ENCODE measurements at places on chromosomes 5 and 9.

DNA sequence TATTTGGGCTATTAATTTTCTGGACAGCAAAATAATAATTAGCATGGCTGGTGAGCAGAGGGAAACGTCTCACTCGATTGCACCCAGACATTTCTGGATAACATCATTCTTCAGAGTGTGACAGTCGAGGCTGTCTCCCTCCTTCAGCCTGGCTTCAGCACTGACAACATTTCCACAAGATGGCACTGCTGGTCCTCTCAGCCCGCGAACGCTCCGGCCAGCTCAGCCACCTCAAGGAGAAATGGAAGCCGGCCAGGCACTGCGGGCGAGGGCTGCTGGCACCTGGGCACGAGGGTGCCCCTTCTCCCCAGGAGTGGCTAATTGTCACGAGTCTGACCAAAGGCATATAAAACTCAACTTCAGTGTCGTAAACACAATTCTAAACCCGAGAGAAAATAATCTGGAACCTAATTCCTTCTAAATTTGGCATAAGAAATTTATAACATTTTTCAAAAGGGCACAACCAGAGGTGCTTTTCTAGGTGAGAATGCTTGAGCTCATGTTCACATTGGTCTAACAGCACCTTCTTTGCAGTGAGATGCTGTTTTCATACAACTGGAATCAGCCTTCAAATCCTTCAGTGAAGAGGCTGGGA, 65.9 kb downstream of the DAP start:
- DNase-seq = peak; percentile 83

DNA sequence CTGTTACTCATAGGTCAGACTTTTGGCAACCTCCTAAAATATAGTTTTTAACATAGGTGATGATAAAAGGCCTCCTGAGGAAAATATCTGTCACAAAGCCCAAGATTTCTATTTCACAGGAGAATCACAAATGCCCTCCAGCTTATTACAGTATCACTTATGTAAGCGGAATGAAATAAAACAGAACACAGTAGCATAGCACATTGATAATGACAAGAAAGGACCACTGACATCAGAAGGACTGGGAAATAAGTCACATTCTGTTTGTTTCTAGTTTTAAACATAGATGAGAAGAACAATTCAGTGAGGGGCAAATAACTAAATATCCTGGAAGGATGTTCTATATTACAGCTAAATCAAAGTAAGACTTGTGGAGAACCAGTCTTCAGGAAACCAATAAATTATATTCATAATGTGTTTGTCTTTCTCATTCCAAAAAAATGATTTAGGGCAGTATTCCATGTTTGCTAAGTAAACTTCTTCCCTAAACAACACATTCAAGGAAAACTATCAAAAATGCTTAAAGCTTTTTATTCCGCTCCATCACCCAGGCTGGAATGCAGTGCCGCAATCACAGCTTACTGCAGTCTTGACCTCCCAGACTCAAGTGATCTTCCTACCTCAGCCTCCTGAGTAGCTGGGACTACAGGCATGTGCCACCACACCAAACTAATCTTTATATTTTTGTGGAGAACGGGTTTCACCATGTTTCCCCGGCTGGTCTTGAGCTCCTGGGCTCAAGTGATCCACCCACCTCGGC, 20.8 kb upstream of the CTNNAL1 start:
- DNase-seq = no peak

GRCh38 chr5:52657247-52657645, 130.5 kb upstream of the ITGA1 start:
- no peak for DNase-seq

GRCh38 chr9:77023726-77024125, 4.3 kb downstream of the FOXB2 start:
- DNase-seq = no peak

- DNase-seq = peak; percentile 85
Observed at GRCh38 chr9:113992276-113992951, 85.7 kb downstream of the AMBP start.

DNA sequence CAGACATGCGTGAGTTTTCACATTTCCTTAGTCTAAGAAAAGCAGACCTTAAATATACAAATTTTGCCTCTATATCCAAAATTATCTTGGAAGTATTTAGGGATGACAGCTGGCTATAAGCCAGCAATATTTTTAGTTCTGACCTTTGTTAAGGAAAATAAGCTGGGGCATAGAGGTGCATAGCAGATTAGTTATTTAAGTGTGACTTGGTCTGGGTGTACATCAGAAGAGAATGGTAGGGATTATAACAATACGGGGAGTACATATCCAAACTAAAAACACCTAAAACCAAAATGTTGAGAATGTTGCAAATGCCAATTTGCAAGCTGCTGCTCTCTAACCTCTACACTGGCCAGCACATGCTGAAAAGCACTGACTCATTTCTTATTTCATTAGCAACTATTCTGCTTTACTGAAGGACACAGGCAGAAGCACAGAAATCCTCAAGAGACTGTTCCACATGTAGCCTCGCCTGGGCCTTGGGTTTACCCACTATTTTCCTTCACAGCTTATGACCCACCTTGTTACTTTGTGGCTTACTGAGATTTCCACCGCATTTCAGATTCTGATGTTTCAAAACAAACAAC, 22.3 kb downstream of the LEAP2 start:
- DNase-seq = no peak

GRCh38 chr5:138611678-138612218, 36.5 kb upstream of the HSPA9 start:
- DNase-seq = no peak

GRCh38 chr5:74052441-74053221, 426.6 kb downstream of the ARHGEF28 start:
- no peak for DNase-seq

DNA sequence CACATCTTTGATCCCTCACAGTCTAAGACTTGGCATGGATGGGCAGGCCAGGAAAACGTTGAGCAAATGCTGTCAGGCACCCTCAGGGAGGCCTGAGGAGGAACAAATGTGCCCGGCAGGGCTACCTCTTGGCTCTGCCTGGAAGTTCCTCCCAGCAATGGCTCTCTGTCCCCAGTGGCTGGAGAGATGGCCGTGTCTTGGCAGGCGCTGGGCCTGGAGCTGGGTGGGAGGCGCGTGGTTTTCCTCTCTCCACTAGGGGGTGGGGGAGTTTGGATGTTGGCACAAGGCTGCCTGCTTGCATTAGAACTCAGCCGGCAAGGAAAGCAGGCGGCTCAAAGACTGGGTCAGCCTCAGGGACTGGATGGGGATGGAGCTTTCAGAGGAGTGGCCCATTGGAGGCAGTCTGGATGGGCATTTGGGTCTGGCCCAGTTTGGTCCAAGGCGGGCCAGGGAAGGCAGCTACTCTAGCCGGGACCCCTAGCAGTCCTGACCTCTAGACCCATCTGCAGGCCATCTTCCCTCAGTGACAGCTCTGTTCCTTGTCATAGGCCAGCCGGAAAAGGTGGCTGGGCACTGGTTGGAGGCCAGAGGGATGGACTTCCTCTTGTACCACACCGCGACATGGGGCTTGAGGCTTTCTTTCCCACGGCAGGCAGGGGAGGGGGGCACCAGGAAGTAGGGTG, 68.2 kb upstream of the STC2 start:
- no peak for DNase-seq

GRCh38 chr5:36334315-36334714, 32.6 kb upstream of the RANBP3L start:
- no peak for DNase-seq

- no peak for DNase-seq
Observed at GRCh38 chr5:90709323-90710155, 150.9 kb downstream of the ADGRV1 start.

GRCh38 chr5:127870914-127871313, 167.7 kb downstream of the CCDC192 start:
- peak; percentile 86 for DNase-seq

GRCh38 chr9:32783168-32783891, at the start of gene TMEM215:
TSS of gene TMEM215 (plus strand) at chr9:32783540. CDS start at chr9:32784184, 644 bp downstream.
- no peak for DNase-seq

DNA sequence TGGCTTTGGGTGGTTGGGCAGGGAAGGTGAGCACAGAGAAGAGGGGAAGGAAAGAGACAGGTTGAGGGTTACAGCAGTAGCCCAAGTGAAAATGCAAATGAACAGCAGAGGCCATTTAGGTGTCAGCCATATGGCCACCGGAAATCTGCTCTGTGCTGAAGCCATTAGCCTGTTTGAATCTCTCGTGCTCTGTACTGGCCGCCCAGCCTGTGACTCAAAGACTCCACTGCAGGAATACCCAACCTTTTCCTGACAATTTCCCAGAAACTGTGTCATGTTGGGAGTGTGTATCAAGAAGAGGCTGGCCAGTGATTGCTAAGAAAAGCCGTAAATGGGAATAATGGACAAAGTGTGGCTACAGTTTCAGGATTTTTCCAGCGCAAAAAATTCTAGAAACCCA, 35.9 kb upstream of the RAI14 start:
- DNase-seq = no peak

GRCh38 chr9:95060234-95060633, 257.3 kb downstream of the FANCC start:
- no peak for DNase-seq

GRCh38 chr5:9859808-9860207, 229.7 kb upstream of the TAS2R1 start:
- no peak for DNase-seq

- DNase-seq = no peak
Observed at GRCh38 chr9:4640027-4640426, 22.1 kb upstream of the PLPP6 start.

DNA sequence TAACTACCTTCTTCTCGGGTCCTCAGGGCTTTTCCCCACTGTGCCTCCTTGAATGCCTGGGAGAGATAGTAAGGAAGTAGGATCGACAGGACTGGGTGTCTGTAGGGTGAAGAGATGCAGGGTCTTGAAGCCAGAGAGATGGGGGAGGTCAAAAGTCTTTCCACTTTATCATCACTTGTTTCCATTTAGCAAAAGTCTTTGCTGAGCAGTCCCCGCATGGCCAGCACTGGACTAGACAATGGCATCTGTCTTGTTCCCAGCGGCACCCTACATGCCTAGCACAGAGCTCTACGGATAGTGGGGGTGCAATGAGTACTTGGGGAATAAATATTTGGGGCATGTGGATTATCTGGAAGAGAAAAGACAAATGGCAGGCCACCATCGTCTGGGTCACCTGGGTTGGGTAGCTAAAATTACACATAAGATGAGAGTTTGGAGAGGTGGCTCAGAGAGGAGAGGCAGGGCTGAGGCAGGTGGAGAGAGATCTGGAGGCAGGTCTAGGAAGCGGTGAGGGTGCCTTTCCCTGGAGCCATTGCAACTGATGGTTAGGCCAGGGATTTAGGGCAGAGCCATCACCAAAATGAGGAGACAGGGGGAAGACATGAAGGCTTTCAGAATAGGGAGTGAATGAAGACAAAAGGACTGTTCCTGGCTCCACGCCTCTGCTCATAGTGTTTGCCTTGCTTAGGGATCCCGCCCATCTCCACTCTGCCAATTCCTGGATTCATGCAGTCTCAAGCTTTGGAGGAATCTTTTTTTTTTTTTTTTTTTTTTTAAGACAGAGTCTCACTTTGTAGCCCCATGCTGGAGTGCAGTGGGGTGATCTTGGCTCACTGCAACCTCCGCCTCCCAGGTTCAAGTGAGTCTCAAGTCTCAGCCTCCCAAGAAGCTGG, 250.8 kb upstream of the KLF4 start:
- DNase-seq = peak; percentile 72

GRCh38 chr9:84277646-84278045, 62.9 kb downstream of the SLC28A3 start:
- no peak for DNase-seq

GRCh38 chr9:88880199-88880598, 111.1 kb upstream of the S1PR3 start:
- DNase-seq = no peak

DNA sequence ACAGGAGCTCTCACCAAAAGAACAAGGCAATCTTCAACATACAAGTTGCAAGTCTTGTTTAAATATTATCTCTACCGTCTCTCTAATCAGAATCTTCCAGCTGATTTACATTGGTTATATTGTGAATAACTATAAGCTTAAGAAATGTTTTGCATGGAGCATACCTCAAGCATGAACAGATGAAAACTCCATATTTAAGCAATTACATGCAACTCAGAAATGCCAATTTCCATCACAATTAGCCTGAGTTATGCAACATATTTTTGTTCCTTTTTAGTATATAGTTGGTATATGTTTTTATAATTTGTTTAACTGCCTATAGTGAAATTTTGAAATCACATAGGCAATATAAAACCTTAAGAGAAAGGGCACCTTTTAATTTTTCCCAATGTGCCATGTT, 142.5 kb downstream of the DENND1A start:
- no peak for DNase-seq

GRCh38 chr5:67353500-67354450, 157.2 kb upstream of the CD180 start:
- DNase-seq = no peak

GRCh38 chr9:69283003-69283402, 42.0 kb upstream of the ENTREP1 start:
- no peak for DNase-seq

GRCh38 chr5:68730220-68730978, 363.4 kb upstream of the SLC30A5 start:
- peak; percentile 44 for DNase-seq

- DNase-seq = no peak
Observed at GRCh38 chr9:77952635-77953328, 78.8 kb downstream of the GNAQ start.

DNA sequence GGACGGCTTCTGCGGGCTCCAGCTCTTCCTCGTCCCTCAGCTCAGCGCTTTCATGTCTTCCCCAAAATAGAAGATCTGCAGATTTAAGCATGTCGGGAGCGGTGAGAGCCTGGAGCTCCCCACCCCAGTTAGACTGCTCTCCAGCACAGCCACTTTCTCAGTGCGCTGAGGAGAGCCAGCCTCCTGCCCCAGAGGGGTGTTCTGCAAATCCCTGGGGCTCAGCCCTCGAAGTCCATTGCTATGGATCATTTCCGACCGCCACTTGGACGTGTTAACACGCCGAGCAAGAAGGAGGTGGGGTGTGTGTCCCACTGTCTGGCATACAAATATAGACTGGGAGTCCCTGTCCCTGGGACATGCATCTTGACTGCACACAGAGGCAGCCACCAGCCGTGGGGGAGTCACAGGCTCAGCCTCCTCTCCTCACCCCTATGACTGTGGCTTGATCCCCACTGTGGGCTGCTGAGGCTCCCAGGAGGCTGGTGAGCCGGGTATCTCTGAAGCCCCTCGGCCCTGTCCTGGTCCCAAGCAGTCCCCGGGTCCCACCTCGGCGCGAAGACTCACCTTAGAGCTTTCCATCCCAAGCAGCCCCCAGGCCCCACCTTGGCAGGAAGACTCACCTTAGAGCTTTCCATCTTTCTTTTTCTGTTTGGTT, 30.0 kb upstream of the RNF130 start:
- DNase-seq = no peak

GRCh38 chr9:24545285-24545684, 412 bp downstream of the IZUMO3 start:
- DNase-seq = no peak

DNA sequence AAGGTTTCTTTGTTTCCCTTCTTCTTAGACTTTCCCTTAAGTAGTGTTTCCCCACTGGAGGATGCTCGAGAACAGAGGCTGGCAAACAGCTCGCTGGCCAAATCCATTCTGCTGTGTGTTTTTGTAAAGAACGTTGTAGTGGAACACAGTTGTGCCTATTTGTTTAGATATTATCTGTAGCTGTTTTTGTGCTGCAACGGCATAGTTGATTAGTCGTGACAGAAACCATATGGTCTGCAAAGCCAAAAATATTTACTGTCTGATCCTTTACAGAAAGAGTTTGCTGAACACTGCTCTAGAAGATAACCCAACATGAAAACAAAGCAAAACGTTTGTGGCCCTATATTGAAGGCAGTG, 47.0 kb upstream of the EGFLAM start:
- no peak for DNase-seq

GRCh38 chr5:150044712-150045111, 41.6 kb downstream of the CSF1R start:
- DNase-seq = no peak

GRCh38 chr5:112706446-112707016, 31.2 kb upstream of the APC start:
- no peak for DNase-seq
